CD4-positive, alpha-beta T cell (primary cell): ENCODE measurements at places on chromosomes 4 and X.

DNA sequence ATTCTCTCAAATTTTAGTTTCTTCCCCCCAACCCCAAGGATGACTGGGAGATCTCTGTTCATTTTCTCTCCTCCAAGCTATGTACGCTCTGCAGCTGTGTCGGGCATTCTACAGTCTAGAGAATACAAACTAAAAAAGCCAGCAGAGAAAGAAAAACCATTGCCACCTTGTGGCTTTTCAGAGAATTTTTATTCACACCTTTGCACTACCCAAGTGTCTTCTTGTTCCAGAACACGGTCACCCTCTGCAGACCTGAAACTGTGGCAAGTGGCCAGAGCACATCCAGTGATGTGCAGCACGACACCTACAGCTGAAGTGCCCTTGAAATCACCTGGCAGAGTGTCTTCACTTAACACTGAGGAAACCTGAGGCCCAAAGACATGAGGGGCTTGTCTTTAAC, 68.6 kb downstream of the CHST7 start:
- peak; percentile 55 for DNase-seq

DNA sequence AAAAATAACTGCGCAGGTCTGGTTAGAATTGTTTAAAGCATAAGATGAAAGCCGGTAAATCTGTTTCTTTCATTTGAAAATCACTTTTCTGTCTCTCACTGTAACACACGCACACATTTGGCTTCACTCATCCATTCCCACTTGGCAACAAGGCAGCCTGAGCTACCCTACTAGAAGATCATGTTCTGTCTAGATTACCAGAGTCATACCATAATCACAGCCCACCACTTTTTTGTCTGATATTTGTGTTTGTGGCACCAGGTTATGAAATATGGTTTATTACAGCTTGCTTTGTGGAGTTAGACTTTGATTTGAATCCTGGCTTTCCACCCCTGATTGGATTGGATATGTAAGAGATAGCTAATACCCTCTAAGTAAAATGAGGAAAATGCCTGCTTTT, 2.2 kb downstream of the USO1 start:
- no peak for DNase-seq

DNA sequence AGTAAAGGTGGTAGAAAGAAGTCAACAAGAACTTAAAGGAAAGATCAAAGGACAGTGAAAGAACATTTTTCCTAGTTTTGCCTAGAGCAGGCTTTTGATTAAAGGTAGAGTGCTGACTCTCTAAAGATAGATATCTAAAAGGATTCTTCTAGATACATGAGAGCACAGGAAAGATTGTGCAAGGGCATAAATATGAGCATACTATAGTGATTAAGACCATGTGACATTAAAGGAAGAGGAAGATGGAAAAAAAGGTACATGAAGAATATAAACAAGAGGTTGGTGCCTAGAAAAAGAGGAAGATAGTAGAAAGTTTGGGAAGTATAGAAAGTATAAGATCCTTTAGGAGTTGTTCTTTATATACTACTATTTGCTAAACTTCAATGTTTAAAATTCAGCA, 26.1 kb upstream of the TET2 start:
- no peak for DNase-seq

DNA sequence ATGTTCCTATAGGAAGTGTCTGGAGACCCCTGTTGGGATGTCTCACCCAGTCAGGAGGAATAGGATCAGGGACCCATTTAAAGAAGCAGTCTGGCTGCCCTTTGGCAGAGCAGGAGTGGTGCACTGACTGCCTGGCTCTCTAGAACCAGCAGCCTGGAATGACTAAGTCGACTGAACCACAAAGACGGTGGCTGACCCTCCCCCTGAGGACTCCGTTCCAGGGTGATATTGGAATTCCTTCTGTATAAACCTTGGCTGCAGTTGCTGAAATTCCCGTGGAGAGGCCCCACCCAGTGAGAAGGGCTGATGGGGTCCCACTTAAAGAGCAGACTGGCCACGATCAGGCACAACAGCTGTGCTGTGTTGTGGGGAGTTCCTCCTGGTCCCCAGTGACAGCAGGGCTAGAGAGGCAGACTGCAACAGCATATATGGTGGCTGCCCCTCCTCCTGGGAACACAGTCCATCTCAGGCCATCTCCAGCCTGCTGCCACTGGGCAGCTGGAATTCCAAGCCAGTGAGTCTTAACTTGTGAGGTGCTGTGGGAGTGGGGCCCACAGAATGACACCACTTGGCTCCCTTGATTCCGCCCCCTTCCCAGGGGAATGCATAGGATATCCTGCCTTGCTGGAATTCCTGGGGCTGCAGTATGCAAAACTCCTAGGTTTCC, 41.8 kb upstream of the RLIM start:
- no peak for DNase-seq

- no peak for DNase-seq
These were observed 65.9 kb downstream of the FAT1 start for GRCh38 chr4:186657764-186658163.

GRCh38 chr4:2827071-2827873, 16.4 kb upstream of the ADD1 start:
- DNase-seq: no peak

- no peak for DNase-seq
These were observed 50.5 kb downstream of the KCNIP4 start for GRCh38 chr4:21898101-21898500.

DNA sequence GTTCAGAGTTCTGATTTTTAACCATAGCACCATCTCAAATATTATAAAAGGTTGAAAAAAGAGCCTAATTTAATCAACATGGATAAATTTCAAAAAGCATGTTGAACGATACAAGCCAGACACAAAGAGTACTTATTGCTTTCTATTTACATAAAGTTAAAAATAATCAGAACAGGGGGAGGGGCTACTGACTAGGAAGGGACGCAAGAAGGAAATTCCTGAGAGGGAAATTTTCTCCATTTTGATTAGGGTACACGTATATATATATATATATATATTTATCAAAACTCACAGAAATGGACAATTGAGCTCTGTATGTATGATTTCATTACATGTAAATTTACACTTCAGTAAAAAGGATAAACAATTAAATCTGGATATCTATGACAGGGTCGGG, 482 bp upstream of the MBTPS2 start:
- DNase-seq: no peak

- DNase-seq: no peak
These were observed 46.7 kb downstream of the C4orf46 start for GRCh38 chr4:158624889-158625478.

GRCh38 chr4:77153006-77153405, 4.0 kb upstream of the CCNG2 start:
- no peak for DNase-seq

DNA sequence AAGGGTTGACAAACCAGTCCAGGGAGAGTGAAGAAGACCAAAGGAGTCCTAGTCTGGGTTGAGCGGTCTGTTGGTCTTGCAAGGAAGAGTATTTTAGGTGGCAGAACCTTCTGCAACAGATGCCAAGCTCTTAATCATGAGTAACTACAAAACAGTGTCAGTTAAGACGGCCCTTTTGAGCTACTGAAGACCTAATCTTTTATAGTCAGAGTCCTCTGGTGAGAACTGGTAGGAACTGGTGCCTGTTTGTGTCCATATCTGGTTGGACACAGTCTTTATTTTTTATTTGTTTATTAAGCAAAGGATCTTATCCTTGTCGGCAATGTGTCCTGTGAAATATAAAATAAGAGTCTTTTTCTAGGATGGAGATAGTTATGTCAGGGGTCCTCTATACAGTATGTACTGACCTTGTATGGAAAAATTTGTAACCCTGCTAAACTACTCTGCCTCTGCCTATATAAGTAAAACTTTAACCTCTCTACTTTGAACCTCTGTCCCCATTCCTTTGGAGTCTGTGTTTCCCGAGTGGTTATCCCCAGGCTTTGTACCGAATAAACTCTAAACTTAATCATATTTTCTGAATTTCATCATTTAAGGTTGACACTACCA, 47.1 kb downstream of the FAM13A start:
- no peak for DNase-seq

DNA sequence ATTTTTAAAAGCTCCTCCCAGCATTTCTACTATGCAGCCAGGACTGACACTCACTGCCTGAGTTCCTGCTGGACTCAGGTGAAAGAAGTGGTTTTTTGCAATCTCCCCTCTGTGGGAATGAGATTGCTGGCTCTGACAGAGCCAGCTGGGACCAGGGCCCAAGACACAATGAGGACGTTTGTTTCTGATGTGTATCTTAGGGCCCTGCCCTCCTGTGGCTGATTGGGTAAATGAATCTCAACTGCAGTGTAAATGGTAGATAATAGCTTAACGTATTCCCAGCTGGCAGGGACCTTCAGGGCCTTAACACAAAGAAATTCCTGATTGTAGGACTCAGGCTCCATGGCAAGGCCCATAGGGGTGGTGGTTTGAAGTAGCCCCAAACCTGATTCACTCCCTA, 85.8 kb upstream of the PRPS1 start:
- no peak for DNase-seq

- DNase-seq: no peak
These were observed 151.0 kb downstream of the NHS start for GRCh38 chrX:17525762-17526555.

- no peak for DNase-seq
These were observed 105.2 kb downstream of the RBMX2 start for GRCh38 chrX:130507015-130507414.

GRCh38 chr4:121168446-121169281, 4.5 kb upstream of the TNIP3 start:
- DNase-seq: peak; percentile 52

DNA sequence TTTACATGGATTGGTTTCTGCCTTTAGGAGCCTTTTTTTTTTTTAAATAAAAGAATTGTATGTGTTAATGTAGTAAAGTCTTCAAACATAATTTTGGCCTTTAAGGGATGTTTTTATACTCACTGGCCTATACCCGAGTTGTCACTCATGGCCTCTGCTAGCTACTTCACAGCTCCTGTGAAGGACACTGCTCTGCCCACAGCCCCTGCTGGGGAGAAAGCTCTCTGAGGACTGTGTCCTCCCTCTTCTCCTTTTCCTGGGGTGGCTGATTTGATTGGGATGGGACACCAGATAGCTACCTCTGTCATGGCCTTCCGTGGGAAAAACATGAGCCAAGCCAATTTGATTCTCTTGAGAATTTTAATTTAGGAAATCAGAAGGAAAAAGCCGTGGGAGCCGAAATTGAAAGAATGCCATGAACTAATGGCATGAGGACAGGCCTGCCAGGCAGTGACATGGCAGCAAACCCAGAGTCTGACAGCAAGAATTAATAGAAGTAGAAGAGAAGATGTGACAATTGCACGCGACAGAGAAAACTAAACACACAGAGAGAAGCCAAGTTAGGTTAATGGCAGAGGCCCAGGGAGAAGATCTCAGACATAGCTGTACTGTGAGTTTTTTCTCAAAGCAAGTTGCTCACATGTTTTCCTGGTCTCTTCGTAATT, 81.4 kb downstream of the ARHGAP10 start:
- no peak for DNase-seq

DNA sequence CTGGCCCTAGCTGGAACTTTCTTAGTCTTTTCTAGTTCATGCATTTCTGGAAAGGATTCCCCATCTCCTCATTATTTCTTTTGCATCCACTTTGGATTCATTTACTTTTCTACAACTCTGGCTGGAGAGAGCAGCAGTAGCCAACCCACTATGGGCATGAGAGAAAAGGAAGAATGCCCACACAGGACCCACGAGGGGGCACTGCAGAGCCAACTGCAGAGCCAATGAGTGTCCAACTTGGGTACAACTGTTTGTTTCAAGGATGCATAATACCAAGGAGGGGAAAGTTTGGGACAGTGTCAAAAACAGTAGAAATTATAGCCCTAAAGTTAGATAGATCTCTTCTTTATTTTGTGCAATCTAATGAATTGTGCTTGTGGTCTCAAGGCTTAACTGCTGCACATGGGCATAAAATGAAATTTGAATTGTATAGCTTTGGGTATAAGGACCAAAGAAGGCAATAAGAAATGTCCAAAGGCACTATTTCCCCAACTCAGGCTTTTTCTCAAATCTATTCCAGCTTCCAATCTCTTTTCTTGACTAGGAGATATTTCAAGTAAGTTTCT, 230.6 kb downstream of the NSUN7 start:
- no peak for DNase-seq

GRCh38 chrX:45479835-45480422, 279.3 kb upstream of the DIPK2B start:
- DNase-seq: no peak

DNA sequence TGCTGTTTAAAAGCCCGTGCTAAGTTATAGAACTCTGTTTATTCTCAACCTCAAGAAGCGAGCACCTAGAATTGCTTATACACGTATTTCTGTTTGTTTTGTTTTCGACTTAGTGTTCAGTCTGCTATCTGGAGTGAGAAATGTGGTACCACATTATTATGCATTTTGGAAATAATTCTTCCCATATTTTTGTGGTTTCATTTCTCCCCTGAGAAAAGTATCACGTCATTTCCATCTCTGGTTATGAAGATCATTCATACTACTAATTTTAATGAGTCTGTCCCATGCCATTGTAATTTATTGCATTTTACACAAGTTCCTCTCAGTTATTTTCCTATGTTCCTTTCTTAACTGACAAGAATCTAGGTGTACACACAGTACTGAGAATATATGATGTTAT, 186.0 kb downstream of the DCHS2 start:
- no peak for DNase-seq

DNA sequence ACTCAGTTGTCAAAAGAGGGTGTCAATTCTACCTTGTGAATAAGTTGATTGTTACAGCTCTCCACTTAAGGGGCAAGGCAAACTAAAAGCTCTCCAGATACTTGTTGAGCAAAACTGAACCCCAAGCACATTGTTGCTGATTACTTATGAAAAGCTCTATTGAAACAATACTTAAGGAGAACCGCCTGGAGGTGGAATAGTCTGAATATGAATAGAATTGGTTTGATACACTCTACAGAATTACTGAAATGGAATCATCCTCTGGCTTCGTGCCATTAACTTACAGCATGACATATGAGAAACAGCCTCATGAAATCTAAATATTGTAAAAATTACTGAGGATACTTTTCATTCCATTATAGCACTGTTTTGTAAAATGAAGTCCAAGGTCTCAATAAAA, 127.0 kb upstream of the SH3RF1 start:
- no peak for DNase-seq

DNA sequence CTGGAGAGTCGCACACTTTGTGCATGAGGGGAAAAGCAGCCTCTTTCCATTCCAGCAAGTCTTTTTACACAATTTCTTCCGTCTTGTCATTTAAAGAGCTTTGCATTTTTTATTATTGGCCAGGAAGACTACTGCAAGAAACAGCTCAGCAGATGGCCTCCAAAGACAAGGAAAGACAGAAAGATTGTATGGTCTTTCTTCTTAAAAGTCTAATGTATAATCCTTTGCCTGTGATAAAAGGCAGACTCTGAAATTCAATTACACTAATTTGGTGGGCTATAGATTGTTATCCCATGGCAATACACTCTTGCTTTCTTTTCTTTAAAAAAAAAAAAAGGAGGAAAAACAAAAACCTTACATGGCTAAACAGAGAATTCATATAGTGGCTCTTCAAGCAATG, 5.9 kb downstream of the CAPN6 start:
- no peak for DNase-seq

DNA sequence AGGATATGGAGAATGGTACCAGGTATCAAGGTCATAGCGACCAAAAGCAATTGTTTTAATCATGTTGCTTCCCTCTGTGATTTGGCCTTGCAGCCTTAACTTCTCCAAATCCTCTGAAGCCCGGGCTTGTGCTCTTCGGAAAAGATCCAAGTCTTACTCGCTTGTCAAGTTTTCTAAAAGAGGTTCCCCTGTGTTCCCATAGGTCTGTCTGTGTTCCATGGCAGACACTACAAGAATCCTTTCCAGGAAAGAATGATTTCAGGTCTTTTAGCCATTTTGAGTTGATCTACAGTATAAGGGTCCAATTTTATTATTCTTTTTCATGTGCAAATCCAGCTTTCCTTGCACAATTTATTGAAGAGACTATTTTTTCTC, 710.6 kb upstream of the DIAPH2 start:
- DNase-seq: no peak

GRCh38 chrX:32408389-32408788, 803.0 kb downstream of the DMD start:
- DNase-seq: no peak
